Naive B cell (primary cell): ENCODE measurements at places on chromosomes 11 and 22. TPM values are rescaled to one million over a fixed set of nuclear protein-coding genes. Genes with fewer than 3 reads are reported as not detected.
A peak's percentile ranks its signal among the peaks of the same experiment; 100 is the strongest.

DNA sequence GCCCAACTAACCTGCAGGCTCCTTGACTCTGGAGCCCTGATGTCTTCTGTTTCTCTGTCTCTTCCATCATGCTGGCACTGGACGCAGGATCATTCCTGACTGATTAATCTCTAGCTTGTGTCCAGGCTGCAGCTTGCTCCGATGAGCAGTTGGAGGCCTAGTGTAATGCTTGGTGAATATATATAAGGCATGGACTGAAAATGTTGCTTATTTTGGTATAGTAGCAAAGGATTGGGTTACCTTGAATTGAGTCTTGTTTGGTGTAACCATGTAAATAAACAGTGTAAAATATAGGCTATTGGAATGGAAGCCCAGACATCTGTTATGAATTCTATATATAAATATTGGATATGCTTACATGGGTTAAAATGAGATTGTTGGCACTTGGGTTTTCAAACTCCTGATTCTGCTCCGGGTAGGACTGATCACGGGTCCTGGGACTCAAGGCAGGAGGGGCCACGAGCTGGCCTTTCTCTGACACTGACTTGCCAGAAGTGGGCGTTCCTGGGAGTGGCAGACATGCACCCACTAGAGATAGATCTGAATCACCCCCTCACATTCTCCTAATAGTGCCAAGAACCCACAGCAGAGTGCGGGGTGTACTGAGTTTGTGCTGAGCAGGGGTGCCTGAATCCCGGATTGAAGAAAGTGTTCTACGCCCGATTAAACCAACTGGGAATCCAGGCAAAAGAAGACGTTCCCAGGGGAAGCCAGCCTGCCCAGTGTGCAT, 25.8 kb downstream of the LRP5 start:
- peaks cover 8% of the 10 kb centered on the region for H3K4me1 ChIP-seq
- no peak overlapping the region for H3K27ac ChIP-seq
- DNase-seq, result no peak
- no peaks in the 10 kb centered on the region for H3K36me3 ChIP-seq
- no peak overlapping the region for H3K4me3 ChIP-seq

- peak overlapping the region; percentile 85 for H3K4me3 ChIP-seq
- H3K36me3 ChIP-seq, result no peaks in the 10 kb centered on the region
- H3K4me1 ChIP-seq, result peaks cover 35% of the 10 kb centered on the region
- H3K27me3 ChIP-seq, result no peaks in the 10 kb centered on the region
- peak overlapping the region; percentile 68 for H3K27ac ChIP-seq
Observed at GRCh38 chr22:50525858-50526107, 385 bp upstream of the SCO2 start.

GRCh38 chr11:75480185-75481175, 45.3 kb downstream of the GDPD5 start:
- no peak overlapping the region for H3K4me3 ChIP-seq
- H3K4me1 ChIP-seq, result peaks cover 8% of the 10 kb centered on the region

GRCh38 chr22:39923696-39924095, 22.8 kb downstream of the GRAP2 start:
- peaks cover 14% of the 10 kb centered on the region for H3K36me3 ChIP-seq
- no peaks in the 10 kb centered on the region for H3K27me3 ChIP-seq
- H3K27ac ChIP-seq, result no peak overlapping the region
- H3K4me3 ChIP-seq, result no peak overlapping the region

DNA sequence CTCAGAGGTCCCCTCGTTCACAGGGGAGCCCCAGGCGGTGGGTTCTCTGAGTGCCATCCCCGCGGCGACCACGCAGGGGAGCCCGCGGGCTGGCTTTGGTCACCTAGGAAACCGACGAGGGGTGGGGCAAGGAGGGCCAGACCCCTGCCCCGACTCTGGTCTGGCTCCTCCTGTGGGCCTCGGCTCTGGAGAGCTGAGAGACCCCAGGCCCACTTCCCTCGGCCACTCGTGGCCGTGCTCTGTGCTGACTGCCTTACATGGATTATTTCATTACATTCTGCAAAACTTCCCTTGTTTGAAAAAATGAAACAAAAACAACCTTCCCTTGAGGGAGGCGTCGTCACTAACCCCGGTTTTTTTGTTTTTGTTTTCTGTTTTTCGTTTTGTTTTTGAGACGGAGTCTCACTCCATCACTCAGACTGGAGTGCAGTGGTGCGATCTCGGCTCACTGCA, 15.1 kb upstream of the CYTH4 start:
- peak; percentile 71 for DNase-seq
- H3K27ac ChIP-seq, result peak overlapping the region; percentile 79
- H3K27me3 ChIP-seq, result no peaks in the 10 kb centered on the region
- no peaks in the 10 kb centered on the region for H3K36me3 ChIP-seq
- H3K4me3 ChIP-seq, result peak overlapping the region; percentile 92
- H3K4me1 ChIP-seq, result peaks cover 43% of the 10 kb centered on the region

DNA sequence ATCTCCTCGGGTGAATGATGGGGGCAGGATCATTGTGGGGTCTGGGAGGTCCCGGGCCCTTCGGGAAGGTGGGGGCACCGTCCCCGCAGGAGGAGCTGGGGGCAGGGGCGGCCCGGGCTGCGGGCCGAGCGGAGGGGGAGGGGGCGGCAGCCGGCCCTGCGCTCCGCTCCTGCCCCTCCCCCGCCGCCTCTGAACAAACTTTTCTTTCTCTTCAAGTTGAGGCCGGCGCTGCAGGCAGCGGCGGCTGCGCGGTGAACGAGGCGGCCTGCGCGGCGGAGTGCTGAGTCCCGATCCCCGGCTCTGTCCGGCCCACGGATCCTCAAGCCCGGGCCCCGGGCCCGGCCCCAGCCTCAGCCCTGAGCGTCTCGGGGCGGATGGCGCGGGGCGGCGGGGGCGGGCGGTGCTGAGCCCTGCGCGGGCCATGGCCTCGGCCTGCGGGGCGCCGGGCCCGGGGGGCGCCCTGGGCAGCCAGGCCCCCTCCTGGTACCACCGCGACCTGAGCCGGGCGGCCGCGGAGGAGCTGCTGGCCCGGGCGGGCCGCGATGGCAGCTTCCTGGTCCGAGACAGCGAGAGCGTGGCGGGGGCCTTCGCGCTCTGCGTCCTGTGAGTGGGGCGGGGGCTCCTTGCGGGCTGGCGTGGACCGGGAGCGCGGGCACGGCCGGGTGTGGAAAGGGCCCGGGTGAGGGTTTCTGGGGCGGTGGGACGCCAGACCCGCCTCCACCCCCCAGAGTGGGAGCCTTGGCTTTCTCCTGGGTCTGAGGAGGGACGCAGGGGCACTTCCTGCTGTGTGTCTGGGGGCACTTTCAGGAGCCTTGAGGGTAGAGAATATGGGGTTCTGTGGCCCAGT, at the start of gene INPPL1:
Gene INPPL1, plus strand, starts transcription at position 204 of the 847 bp plus-strand sequence. Its CDS starts 218 bp downstream, at position 422.
- H3K4me1 ChIP-seq, result peaks cover 57% of the 10 kb centered on the region
- peak within 1 kb of the TSS; percentile 94 for H3K4me3 ChIP-seq
- H3K27ac ChIP-seq, result peak within 1 kb of the TSS; percentile 92
- DNase-seq, result peak; percentile 31
- no peaks in the 10 kb centered on the region for H3K27me3 ChIP-seq

BDNF gene
- not detected for polyA plus RNA-seq

TPBGL gene
- not detected for polyA plus RNA-seq

PANX3 gene
- not detected for polyA plus RNA-seq
